NCI-H187 (cell line): ENCODE measurements at places on chromosomes 2 and 18.

DNA sequence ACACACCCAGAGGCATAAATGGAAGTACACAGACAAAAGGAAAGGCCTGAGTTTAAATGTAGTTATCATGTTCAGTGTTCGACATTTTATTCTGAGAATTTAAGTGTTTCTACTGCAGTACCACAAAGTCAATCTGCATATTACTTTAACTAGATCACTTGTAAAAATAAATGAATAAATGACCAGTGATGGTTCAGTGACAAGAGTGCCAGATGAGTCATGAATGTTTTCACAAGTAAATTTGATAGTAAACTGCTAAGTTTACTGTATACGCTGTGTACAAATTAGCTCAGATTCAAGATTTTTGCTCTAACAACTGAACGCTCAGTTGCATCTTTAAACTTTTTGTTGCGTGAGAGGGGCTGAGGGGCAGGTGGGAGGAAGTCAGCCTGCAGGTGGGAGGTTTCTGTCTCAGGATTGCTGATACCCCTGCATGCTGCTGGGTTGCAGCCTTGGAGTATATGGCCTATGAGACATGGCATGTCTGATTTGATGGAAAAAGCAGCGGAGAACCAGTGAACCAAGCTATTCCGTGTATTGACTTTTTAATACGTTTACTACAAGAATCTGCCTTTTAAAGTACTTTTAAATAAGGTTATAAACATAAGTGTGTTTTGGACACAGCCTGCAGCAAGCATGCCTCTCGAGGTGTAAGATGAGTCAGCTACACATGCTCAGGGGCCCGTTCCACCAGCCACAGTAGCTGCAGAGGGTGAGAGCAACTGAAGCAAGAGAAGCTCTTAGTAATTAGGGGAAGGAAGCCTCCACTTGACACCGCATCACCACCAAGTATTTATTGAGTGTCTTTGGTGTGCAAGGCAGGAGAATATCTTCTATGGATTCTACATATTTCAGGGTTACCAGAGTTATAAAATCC lies 245.1 kb downstream of the NEDD4L start:
- peak; percentile 2 for DNase-seq

GRCh38 chr2:216758256-216759155 lies 63.2 kb upstream of the IGFBP5 start:
- DNase-seq = peak; percentile 21

DNA sequence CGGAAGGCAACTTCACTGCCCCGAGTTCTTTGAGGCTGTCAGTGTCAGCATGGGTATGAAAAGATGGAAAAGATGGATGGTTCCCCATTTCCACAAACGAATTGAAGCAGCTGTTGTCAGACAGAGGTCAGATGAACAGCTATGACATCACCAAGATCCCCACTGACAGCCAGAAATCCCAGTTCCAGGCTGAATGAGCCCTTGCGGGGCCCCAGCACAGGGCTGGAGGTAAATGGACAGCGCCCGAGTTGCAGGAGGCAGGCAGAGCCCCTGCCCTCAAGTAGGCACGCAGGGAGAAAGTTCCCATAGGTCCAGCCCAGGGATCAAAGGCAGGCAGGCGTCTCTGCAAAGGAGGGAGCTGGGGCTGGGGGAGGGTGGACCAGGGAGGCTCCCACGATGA lies 169.5 kb upstream of the AGAP1 start:
- no peak for DNase-seq

- no peak for DNase-seq
These were observed 184.8 kb downstream of the SEPTIN10 start for GRCh38 chr2:109428841-109429566.

GRCh38 chr2:241558532-241559322 lies at the start of gene BOK:
Gene BOK (plus strand): TSS chr2:241558745. CDS start chr2:241559484, 739 bp downstream.
- no peak for DNase-seq

GRCh38 chr2:1713142-1713838 lies 31.0 kb downstream of the PXDN start:
- DNase-seq = no peak

GRCh38 chr18:10040287-10041011 lies 126.6 kb downstream of the VAPA start:
- DNase-seq = no peak

DNA sequence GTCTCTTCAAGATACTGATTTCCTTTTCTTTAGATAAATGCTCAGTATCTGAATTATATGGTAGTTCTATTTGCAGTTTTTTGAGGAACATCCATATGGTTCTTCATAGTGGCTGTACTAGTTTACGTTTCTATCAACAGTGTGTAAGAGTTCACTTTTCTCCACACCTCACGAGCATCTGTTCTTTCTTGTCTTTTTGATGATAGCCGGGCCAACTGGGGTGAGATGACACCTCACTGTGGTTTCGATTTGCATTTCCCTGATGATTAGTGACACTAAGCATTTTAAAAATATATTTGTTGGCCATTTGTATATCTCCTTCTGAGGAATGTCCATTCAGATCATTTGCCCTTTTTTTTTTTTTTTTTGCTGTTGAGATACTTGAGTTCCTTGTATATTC lies 458.8 kb downstream of the SETBP1 start:
- no peak for DNase-seq

DNA sequence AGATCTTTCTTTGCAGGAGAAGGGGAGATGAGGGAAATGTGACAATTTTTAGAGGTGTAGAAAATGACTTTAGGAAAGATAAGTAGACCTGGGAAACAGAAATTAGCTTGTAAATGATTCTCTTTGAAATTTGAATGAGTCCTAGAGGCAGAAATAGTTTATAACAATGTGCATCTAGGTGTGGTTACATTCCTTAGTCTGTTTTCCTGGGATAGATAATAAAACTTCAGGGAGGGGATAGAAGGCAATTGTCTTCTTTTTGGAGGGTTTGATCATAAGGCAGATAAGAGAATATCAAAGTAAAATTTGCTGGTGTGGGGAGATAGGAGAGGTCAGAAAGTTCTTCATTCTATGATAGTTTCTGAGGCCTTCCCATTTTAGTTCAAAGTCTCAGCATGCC lies 1344.3 kb upstream of the LRRTM1 start:
- DNase-seq = no peak

GRCh38 chr2:76599732-76600368 lies 889.1 kb upstream of the GCFC2 start:
- no peak for DNase-seq

- no peak for DNase-seq
These were observed 28.8 kb upstream of the TMEM18 start for GRCh38 chr2:705971-706511.

DNA sequence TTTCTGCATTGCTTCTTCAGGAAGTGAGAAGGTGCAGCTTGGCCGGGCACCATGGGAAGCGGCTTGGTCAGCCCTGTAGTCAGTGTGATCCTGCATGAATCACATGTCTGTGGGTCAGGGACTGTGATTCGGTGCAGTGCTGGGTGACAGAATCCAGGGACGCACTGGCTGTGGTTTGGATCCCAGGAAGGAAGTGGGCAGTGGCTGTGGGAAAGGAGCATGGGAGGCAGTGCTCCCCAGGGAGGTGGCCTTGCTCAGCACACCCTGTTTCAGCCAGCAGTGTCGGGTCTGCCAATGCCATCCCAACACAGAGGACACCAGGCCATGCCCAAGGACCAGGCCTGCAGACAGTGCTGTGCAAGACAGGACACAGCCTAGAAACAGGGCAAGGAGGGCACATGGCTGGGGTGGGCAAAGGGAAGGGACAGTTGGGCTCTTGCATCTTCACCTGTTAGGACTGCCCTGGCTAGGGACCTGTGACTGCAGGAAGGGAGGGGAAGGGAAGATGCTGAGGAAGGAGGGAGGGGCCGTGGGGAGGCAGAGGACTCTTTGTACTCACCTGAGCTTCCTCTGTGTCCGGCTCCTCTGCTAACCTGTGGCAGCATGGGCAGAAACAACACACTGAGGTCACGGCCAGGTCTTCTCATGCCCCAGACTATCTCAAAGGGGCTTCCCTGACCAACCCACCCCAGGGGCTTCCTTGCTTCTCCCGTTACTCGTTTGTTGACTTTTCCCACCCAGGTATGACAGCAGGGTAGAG lies 37.2 kb upstream of the DNMT3A start:
- no peak for DNase-seq

DNA sequence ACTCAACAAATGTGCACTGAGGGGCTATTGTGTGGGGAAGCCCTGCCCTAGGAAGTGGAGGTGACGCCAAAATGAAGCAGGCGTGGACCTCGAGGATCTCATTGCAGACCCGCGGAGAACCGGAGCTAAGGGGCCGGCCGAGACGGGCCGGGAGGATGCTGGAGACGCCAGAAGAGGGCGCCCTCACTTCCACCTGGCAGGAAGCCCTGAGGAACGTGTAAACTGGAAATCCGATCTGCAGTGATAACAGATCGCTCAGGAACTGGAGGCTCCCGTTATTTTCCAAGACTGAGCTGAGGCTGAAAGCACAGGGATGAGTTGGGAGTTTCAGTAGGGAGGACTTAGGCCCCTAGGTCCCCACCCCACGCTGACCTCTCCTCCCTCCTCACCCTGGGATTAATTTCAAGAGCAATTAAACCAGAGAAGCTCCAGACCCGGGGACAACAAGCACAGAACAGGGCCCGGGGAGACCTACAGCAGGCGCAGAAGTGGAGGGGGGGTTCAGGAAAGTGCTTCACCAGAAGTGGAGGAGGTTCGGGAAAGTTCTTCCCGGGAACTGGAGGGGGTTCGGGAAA lies 7.7 kb upstream of the COL6A3 start:
- DNase-seq = no peak

- no peak for DNase-seq
These were observed 5.7 kb downstream of the TRABD2A start for GRCh38 chr2:84875213-84875560.

DNA sequence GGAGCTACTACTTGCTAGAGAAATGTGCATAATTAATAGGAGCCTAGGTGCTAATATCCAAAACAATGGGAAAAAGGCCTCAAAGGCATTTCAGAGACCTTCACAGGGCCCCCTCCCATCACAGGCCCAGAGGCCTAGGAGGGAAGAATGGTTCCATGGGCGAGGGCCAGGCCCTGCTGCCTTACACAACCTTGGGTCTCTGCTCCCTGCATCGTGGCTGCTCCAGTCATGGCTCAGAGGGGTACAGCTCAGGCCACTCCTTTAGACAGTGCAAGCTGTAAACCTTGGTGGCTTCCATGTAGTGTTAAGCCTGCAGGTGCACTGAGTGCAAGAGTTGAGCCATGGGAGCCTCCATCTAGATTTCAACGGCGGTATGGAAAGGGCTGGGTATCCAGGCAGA lies 429.2 kb downstream of the FIGN start:
- no peak for DNase-seq

- no peak for DNase-seq
These were observed 13.5 kb upstream of the TWSG1 start for GRCh38 chr18:9321017-9321452.

GRCh38 chr2:148179724-148180123 lies 158.8 kb downstream of the MBD5 start:
- no peak for DNase-seq

DNA sequence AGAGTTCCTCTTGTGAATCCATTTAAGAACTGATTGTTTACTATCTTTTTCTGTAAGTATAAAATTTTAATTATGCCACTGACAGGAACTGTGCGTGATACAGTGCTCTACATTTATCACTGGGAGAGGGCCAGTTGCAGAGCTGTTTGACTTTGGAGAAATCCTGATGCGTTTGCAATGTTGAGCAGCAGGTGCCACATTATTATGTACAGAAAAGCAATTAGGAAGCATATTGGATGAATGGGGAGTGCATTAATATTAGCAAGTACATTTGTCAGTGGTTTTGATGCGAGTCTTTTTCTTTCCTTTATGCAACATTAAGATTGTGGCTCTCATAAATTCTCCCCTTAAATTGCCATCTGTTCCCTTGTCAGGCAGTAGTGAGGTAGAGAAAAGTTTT lies 302.3 kb upstream of the FANCL start:
- DNase-seq = no peak

- DNase-seq = no peak
These were observed 58.6 kb downstream of the NCAPH start for GRCh38 chr2:96393989-96394761.

GRCh38 chr2:130303169-130303568 lies 39.5 kb upstream of the IMP4 start:
- DNase-seq = no peak

- no peak for DNase-seq
These were observed 692 bp upstream of the WNT6 start for GRCh38 chr2:218858671-218859555.

- no peak for DNase-seq
These were observed 305.5 kb downstream of the IKZF2 start for GRCh38 chr2:212845941-212846340.

GRCh38 chr18:811892-812375 lies at the start of gene YES1:
Gene YES1 (minus strand): TSS chr18:812242. CDS start chr18:756827, 55,415 bp downstream.
- no peak for DNase-seq

DNA sequence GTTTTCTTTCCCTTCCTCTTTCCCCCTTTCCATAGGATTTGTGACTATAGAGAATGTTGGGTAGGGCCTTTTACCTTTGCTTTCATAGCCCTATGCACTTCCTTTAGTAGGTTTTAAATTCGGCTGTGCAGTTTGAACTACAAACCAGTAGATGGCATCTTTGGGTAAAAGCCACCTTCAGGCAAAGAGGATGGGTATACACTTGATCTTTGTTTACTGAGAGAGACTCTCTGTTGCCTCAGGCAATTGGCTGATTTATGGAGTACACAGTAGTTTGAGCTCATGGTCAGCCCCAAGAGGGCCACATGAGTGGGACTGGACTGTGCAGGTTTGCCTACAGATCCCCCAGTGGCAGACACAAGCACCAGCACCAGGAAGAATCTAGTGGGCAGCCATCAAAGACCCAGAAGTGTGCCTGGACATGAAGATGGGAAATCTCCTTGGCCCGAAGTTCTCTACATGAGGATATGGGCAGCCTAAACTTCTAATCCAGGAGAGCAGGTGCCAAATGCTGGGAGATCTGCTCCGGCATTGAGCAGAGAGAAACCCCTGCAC lies 1304.3 kb upstream of the DDX18 start:
- DNase-seq = no peak

GRCh38 chr2:11652553-11652952 lies 17.4 kb downstream of the NTSR2 start:
- no peak for DNase-seq

- no peak for DNase-seq
These were observed 782.6 kb upstream of the FSHR start for GRCh38 chr2:49936965-49937364.

- no peak for DNase-seq
These were observed 203.4 kb downstream of the TGIF1 start for GRCh38 chr18:3653263-3653850.

DNA sequence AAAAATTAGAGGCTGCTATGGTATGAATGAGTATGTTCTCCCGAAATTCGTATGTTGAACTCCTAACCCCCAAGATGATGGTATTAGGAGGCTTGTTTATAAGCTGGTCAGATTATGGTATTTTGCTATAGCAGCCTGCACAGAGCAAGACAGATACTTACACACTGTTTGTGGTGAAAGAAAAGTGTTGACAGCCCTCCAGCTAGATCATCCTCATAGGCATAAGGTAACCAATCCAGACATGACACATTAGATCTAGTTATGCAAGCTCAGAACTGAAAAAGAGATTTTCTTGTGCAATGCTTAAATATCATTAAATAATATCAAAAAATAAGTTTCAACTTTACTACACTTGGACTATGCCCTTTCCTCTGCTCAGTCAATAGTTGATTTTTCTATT lies 107.1 kb downstream of the ABCA12 start:
- DNase-seq = no peak
